ENCODE measurements at places on chromosomes 12 and 14. TPM values are rescaled to one million over a fixed set of nuclear protein-coding genes. Genes with fewer than 3 reads are reported as not detected.

The RPGRIP1 gene
- total RNA-seq = not detected

The CEBPE gene
- total RNA-seq = 0.77 TPM

The MGP gene
- 529 TPM for total RNA-seq

The INHBC gene
- total RNA-seq = not detected

The TMTC1 gene
- 28.4 TPM for total RNA-seq

The SLCO1B1 gene
- not detected for total RNA-seq

The HOXC6 gene
- not detected for total RNA-seq

The FGF23 gene
- total RNA-seq = not detected

The SERPINA5 gene
- total RNA-seq = 1.2 TPM

Data from upper lobe of left lung (tissue), 6 donors.